ENCODE measurements at places on chromosomes 6 and 20.

- DNase-seq, result no peak
These were observed 710.1 kb upstream of the NRSN1 start for GRCh38 chr6:23415819-23416427.

DNA sequence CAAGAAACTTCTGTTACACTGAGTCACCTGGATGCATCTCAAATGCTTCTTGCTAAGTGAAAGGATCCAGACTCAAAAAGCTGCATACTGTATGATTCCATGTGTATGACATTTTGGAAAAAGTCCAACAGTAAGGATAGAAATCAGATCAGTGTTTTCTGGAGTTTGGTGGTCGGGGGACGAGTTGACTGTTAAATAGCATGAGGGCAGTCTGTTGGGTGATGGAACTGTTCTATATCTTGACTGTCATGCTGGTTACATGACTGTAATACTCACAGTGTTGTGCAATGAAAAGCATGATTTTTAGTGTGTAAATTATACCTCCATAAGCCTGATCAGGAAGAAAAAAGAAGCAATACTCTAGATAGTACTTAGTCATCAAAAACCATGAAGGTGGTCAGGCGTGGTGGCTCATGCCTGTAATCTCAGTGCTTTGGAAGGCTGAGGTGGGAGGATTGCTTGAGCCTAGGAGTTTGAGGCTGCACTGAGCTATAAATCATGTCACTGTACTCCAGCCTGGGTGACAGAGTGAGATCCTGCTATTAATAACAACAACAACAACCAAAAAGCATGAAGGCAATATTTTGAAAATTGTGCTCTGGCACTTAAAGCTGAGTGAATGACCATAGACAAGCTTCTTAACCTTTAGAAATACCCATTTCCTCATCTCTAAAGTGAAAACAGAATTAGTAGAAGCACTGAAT lies 30.5 kb upstream of the SASH1 start:
- DNase-seq, result no peak

DNA sequence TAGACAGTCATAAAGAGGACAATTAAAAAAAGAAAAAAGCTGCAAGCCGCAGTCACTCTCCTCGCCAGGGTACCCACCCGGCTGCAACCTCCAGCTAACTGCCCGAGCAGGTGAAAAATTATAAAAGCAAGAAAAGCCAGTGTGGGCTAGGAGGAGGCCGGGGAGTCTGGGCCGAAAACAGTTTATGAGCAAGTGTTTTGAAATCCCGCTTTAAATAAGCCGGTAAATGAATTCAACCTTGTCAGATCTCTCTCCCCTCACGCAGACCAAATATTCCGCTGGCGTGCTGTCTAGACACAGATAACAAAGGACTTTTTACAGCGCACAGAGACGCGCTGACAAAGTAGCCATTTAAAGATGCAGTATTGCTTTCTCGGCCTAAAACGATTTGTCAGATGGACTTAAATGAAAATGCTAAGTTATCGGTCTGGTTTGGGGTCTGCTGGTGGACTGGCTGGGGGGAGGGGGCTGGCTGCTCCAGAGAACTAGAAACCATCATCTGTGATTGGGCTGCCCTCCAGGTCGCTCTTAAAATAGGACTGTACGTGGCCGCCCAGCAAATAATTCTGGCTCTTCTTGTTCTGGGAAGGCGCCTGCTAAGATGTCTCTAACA lies 24.6 kb downstream of the PMEPA1 start:
- no peak for DNase-seq

DNA sequence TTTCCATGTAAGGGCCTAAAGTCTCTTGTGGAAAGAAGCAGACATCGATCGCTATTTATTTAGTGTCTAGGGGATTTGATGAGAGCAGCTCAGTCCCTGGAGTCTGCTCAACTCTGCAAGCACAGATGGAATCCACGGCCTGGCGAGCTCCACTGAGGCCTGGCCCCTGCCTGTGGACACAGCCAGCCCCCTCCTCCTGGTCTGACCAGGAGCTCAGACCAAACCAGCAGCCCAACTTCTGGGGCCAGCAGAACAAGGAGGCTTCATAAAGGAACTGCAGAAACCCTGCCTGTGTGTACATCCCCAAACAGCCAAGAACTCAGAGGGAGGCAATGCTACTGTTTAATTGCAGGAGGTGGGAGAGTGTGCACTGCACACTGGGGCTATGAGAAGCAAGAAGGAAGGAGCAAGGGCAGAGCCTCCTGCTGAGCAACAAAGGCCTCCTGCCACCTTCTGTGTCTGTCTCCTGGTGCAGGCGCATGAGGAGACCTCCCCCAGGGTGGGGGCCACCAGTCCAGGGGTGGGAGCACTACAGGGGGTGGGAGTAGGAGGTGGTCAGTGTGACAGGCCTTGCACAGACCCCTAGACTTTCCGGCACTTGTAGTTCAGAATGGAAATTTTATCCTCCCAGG lies 3.8 kb downstream of the CST5 start:
- no peak for DNase-seq

GRCh38 chr6:158907931-158908330 lies 88.8 kb upstream of the EZR start:
- no peak for DNase-seq

DNA sequence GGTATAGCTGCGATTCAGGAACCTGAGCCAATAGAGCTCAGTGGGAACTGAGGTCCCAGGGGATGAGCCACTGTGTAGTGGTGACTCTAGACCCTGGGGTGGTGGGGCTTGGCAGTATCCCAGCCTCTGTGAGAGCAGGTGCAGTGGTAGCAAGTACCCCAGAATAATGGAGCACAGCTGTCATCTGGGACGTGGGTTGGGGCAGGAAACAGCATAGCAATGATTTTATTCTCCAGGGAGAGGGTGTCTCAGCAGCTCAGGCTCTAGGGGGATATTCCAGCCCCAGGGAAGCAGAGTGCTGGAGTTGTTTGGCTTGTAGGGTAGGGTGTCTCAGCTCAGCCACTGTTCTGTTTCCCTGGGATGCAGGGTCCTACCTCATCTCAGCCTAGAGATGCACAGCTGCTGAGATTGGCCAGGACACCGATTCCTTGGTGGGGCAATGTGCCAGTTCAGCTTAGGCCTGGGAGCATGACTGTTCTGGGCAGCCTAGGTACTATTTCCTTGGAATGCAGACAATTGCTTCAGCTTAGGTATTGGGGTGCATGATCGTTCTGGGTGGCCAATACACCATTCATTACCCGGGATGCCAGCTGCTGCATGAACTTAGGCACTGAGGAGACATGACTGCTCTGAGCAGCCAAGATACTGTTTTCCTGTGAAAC lies 34.0 kb upstream of the NUP153 start:
- DNase-seq, result no peak

GRCh38 chr20:57991211-57991881 lies 237.1 kb downstream of the ANKRD60 start:
- DNase-seq, result no peak

DNA sequence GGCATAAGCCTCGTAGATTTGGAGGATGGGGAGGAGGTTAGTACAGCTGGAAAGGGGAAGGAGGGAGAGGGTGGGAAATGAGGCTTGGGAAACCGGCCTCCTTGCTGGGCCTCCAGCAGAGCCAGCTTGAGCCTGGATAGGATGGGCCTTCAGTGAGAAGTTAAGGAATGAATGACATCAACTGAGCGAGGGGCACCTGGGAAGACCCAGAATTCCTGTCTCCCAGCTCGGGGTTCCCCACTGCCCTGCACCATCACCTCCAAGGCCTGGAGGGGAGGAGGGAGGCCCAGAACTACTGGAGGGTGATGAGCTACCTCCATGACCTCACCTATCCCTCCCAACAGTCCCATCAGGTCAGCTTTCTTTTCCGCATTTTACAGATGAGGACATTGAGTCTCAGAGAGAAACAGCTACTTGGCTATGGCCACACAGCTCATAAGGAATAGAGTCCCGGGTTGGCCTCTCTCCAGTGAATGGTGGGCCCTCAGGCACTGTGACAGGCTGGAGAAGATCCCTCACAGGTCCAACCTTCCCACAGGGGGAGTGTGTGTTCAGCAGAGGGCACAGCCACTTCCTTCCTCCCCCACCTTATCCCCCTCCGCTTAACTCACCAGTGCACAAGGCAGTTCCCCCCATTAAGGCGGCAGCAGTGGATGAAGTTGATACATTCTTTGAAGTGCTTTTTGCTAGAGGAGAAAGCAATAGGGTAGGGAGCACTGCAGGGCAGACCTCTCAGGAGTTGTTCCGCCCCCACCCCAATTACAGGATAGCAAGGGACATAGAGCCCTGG lies 6.8 kb downstream of the DUSP15 start:
- DNase-seq, result no peak

- no peak for DNase-seq
These were observed 32.9 kb downstream of the COX4I2 start for GRCh38 chr20:31670371-31671228.

GRCh38 chr6:104087765-104088164 lies 772.0 kb downstream of the HACE1 start:
- no peak for DNase-seq

DNA sequence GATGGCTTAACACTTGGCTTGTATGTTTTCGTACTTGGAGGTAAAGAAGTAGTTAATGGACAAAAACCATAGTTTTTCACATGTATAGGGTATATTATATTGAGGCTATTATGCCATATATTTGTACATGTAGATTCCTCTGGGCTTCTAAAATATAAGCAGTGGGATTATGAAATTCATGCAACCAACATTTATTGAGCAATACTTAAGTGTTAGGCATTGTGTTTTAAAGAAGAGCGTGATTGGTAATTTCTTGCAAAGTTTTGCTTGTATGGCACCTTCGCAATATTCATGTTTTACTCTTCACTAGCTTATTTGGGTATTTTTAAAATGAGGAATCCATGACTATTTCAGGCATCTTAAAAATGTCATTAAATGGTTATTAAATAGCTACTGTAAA lies 2.5 kb downstream of the TULP4 start:
- no peak for DNase-seq

DNA sequence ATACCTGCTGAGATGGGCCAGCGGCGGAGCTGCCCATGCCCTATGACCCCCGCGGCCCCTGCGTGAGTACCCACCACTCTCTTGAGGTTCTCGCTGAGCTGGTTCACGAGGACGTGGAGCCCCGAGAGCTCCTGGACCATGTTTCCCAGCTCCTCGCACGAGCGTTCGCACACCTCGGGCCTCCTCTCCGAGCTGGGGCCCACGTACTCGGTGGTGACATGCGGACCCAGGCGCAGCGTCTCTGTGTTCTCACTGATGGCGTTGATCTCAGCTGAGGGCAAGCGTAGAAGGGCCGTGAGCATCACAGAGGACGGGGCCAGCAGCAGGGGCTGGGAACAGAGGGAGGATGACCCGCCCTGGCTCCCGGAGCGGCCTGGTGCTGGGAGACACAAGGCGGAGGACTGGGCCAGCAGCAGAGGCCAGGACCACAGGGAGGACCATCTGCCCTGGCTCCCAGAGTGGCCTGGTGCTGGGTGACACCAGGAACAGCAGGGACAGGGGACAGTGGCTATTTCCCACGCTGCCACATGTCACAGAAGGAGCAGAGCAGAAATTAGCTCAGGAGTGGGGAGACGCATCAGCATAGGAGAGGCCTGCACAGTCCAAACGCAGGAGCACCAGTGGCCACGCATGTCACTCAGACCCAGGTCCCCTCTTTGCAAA lies 11.8 kb downstream of the THBS2 start:
- DNase-seq, result no peak

DNA sequence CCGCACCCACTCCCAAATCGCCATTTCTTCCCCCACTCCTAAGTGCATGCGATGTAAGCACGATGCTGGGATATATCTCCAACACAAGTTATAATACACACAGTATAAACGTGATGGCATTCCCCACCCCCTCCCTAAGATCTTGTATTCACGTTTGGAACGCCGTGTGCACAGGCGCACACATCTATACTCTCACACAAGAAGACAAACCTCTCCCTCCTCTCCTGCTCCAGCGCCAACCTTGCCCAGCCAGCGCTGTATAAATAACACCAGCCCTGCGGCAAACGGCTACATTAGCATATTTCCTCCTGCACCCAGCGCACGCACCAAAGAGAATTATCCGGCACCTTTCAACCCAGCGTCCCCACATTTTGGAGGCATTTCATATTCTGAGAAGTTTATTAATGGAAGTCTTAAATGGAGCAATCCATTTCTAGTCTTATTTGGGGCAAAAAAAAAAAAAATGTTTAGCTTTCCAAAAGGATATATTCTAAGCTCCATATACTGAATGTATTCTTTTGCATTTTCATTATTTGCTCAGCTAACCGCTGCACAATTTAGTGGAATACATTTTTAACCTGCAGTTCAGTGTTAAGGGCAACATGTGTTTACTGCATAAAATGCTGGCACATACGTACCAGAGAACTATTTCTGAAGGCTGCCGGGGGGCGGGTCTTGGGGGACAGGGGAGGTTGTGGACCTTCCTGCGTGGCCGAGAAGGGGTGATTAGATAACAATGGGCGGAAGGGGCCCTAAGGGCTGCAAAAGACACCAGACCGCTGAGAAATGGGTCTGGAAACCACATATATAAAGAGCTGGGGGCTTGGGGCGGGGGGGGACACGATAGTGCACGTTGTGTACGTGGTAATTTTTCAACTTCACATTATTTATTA lies 1.1 kb upstream of the SLC22A23 start:
- DNase-seq, result no peak

- no peak for DNase-seq
These were observed 211.0 kb downstream of the MOXD1 start for GRCh38 chr6:132190097-132190814.

- no peak for DNase-seq
These were observed 157.5 kb downstream of the BMP7 start for GRCh38 chr20:57108742-57109570.

- no peak for DNase-seq
These were observed 9.1 kb downstream of the PRND start for GRCh38 chr20:4730780-4731179.

DNA sequence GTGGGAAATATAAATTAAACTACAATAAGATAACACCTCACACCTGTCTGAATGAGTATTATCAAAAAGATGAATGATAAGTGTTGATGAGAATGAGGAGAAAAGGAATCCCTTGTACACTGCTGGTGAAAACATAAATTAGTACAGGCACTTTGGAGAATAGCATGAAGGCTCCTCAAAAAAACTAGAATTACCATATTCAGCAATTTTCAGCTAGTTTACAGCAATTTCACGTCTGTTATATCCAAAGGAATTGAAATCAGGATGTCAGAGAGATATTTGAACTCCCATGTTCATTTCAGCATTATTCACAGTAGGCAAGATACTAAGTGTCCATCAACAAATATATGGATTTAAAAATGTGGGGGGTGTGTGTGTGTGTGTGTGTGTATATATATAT lies 292.6 kb downstream of the CLVS2 start:
- no peak for DNase-seq

DNA sequence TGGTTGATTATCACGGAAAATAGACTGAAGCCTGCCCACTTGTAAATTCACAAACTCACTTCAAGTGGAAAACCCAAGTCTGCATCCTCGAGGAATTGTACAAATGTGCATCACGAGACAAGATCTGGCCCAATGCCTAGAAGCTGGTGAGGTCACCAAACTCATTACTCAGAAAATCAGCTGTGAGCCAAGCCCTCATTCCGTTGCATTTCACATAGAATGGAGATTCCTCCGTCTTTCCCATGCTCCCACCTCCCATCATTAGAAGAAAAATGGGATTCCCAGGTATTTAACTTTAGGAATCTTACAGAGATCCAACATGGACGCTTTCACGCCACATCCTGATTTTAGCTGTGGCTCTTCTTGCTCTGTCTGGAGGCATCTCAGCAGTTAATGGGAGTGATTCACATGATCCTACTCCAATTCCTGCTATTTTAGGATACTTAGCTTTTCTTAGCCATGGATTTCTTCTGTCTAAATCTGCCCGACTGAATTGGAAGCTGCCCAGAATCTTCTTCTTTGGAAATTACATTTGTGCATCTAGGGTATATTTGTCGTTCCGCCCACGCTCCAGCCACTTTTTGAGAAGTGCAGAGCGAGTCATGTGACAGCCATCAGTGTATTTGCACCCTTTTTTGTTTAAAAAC lies 68.7 kb upstream of the STMND1 start:
- no peak for DNase-seq

All from activated naive CD4-positive, alpha-beta T cell treated with anti-CD3 and anti-CD28 coated beads, Interleukin-2, amount 50 U/mL, for 72 hours (primary cell).